Stimulated activated CD8-positive, alpha-beta memory T cell treated with anti-CD3 and anti-CD28 coated beads, Interleukin-4, amount 100 ng/mL, for 24 hours (primary cell): ENCODE measurements at places on chromosomes 2 and 18.

DNA sequence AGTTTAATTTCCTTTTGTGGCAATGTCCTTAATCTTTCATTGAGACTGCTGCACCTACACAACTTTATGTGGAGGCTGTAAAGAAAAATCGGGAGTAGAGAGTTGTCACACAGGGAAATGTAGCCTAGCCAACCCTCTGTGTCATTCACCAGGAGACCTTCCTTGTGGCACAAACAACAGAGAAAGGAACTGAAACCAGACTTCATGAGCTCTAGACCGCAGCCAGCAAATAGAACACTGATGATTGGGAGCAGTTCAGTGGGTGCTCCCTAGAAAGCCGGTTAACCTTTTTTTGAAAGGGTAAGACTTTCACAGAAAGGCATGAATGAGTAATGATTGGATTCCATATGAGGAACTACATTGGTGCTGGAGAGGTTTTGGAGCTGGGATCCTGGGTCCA is 1752.4 kb upstream of the CELF4 start:
- DNase-seq, result no peak

- DNase-seq, result no peak
Observed at GRCh38 chr2:157359628-157360027, 34.0 kb upstream of the ERMN start.

GRCh38 chr2:15242936-15243461 is 318.1 kb downstream of the NBAS start:
- DNase-seq, result no peak

DNA sequence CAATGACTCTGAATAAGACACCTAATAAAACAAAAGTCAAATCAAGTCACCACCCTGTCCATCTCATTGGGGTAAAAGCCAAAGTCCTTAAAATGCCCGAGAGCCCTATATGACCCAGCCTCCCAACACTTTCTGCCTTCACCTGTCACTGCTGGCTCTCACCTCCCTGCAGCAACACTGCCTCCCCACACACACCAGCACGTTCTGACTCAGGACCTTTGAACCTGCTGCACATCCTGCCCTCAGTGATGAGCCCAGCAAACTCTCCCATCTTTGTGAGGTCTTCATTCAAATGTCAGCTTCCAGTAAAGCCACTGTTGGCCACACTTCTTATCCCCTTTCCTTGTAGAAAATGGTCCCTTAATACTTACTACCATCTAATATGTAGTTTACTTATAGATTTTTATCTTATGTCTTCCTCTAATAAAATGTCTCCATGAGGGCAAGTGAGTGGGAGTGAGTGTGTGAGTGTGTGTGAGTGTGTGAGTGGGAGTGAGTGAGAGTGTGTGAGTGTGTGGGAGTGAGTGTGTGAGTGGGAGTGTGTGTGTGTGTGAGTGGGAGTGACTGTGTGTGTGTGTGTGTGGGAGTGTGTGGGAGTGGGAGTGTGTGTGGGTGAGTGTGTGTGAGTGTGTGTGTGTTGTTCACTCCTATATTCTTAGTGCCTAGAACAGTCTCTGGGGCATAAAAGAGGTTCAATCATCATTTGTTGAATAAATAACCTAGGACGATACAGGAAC is 504.7 kb downstream of the EIPR1 start:
- DNase-seq, result no peak

DNA sequence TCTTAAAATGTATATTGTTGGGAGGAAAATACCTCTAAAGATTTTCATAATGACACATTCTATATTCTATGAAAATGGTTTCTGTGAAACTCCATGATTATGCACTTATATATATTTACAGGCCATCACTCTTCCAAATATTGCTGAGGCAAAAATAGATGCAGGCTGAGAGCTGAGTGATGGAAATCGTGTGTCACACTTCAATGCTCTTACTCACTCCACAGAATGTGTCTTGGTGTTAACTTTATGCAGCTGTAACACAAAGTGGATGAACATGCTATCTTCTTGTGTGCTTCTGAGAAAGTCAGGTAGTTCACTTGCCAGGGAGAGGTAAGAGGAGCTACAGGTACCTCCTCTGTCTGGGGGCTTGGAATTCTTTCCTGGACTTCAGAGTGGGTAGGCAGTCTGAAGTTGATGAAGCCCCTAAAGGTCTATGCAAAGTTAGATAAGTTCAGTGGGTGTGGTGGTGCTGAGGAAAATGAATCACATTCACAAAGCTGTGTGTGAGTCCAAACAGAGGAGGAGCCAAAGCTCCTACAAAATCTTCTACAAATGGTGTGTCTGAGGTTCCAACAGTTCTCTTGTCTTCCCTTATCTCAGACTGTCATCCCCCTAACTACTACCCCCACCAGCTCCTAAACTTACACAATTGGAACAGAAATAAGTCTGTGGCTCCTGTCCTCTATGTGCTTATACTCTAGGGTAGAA is 74.2 kb upstream of the ST6GAL2 start:
- no peak for DNase-seq

DNA sequence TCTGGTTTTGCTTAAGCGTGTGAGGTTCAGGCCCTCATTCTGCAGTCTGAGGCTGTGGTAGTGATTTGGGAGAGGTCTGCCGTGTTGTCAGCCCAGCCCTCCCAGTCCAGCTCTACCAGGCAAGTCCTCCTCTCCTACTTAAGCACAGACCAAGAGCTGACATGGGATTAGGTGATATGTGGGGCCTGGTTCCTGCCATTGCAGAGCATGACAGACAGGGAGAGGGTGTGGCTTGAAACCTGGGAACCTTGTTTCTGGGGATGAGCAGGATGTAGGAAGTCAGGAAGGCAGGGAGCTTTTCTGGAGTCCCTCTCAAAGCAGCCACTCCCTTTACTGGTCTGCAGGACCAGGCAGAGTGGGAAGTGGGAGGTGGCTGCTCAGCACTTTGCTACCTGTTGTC is 38.6 kb downstream of the PTPRM start:
- no peak for DNase-seq

DNA sequence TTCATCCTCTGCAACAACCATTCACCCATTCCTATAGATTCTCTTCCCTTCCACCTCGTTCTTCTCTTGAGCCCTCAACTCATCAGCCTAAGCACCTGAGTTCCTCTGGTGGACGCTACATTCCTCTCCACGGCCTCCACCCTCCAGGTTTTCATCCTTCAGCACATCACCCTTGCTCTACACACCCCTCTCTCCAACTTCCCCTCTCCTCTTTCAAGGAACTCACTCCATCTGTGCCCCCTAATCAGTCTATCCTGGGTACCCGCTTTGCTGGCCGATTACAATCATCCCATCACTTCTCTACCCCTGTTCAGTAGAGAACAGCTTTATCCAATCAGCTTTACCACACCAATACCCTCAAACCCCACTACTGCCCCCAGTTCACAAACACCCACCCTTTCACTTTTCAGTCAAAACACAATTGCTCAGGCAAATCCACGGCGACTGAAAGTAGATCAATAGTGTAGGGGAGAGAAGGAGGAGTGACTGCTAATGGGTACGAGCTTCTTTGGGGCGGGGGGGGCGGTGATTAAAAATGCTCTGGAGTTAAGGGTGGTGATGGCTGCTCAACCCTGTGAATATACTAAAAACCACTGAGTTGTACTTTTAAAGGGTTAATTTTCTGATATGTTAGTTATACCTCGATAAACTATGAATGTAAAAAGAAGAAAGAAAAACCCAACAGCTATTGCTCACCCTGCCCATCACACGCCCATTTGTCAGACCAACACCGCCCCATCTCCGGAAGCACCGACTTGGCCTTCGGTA is 857 bp downstream of the DYM start:
- peak; percentile 12 for DNase-seq

DNA sequence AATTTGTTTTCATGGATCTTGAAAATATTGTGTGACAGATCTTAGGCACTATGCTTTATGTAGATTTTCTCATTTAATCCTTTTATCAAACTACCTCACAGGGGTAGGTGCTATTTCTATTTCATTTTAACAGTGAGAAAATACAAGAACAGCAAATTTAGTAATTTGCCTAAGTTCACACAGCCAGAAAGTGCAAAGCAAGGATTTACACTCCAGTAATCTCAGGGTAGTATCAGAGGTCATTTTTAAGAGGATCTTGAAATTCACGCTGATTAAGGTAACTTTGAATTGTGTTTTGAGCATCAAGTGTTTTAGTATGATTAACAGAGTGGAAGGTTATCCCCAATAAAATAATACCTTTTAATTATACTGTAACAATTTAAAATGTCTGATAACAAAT is 10.1 kb upstream of the KCNJ3 start:
- no peak for DNase-seq

- no peak for DNase-seq
Observed at GRCh38 chr2:54947646-54948045, 102.6 kb downstream of the RTN4 start.

- no peak for DNase-seq
Observed at GRCh38 chr2:235347691-235348090, 146.2 kb upstream of the AGAP1 start.

DNA sequence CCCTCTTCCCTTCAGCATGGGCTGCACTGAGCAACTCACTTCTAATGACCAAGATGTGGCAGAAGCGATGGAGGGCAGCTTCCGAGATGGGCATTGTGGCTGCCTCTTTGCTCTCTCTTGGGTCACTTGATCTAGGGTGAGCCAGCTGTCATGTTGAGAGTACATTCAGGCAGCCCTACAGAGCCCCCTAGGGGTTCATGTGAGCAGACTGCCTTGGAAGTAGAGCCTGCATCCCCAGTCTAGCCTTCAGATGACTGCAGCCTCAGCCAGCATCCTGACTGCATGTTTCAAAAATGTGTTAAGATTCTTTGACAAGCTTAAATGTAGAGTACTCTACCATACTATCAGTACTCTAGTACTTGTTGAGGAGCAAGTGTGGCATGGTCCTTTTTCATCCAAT is 143.9 kb downstream of the NCK2 start:
- DNase-seq, result no peak

DNA sequence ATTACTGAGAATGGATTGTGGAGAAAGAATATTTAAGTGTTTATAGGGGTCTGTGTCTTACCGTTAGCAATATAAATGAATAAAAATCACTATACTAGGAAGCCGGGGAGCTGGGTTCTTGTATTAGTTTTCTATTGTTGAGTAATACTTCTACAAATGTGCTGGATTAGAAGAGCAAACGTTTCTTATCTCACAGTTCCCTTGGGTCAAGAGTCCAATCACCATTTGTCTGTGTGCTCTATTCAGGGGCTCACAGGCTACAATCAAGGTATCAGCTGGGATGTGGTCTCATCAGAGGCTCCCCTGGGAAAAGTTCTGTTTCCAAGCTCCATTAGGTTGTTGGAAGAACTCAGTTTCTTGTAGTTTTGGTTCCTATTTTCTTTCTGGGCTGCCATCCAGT is 790.9 kb downstream of the CNTNAP5 start:
- no peak for DNase-seq

DNA sequence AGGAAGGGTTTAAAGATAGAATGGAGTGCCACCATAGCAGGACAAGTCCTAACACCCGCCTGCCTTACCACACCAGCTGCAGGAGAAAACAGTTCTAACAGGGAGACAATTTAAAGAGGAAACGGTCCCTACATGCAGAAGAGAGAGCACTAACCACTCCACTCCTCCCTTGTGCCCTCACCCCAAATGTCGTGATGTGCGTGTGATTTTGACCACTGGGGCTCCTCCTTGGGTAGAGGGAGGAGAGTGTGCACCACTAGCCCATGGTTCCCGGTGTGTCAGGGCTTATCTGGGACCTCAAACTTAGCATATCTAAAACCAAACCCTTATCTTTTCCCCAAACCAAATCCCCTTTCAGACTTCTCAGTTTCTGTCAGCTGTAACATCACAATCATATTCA is 105.5 kb upstream of the CCDC68 start:
- no peak for DNase-seq

DNA sequence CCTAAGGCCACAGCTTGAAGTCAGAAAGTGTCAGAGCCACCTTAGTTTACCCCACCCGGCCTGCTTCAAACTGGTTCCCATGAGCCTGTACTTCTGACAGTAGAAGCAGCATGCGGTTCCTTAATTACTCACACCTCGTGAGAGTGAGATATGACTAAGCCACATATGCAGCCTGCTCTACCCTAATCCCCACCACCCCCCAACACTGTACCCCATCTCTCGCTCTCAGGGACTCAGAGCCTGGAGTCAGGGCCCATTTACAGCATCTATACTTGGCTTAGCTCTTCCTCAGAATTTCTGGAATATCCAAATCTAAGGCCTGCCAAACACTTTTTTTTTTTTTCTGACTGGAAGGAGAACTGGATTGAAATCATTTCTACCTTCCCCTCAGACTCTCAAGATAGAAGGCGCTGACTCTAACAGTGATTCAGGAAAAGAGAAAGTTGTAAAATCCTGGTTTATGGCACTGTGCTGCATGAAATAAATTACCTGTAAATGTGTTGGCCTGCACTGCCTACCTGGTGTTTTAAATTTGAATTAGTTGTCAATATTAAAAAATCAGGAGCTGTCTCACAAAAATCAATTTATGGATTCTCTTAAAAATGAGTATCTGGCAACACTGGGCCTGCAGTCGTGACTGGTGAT is 360.0 kb downstream of the RND3 start:
- no peak for DNase-seq

DNA sequence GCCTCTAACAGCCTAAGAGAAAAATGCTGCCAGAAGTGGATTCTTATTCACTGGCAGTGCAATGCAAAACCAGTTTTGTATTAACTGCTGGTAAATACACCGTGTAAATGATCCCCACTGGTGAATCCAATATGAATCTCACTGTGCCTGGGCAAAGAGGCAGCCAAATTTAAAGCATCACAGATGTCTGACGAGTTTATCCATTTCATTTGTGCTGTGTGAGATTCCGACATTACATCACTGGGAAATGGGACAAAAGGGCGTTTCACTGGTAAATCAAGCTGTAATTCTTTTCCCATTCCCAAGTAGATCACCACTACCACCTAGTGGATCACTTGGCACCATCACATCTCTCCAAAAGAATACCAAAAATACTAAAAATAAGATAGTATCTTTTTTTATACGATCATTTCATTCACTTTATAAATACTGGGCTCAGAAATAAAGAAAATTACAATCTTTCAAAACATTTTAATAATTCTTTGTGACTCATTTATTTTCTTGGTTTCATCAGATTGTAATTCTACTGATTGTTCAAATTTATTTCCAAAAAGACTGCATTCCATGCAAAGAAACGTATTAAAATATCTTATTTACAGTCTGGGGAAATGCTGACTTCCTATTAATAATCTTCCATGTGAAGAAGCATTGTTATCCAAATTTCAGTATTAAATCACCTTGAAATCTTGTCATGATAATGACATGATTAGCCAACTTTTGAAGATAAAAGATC is 125.6 kb downstream of the GRB14 start:
- DNase-seq, result no peak

DNA sequence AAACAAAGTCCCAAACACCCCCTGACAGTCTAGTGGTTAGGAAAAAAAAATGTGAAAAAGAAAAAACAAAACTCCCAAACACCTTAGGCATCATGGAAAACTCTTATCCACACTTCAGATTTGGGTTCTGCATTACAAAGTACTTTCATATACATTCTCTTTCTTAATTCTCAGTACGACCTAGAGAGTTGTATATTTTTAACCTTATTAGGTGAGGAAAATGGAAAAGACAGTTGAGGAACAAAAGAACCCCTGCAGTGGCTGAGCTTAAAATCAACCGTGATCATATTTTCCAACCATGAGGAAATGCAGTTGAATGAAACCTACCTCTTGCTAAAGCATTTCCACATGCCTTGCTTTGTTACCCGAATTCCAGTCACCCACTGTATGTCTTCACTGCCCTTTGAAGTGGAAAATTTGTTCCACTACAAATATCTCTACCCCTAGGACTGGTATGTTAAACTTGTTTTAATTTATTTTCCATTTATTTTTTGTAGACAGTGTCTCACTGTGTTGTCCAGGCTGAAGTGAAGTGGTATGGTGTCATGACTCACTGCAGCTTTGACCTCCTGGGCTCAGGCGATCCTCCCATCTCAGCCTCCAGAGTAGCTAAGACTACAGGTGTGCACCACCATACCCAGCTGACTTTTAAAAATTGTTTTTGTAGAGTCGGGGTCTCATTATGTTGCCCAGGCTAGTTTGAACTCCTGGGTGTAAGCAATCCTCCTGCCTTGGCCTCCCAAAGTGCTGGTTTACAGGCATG is 56.9 kb upstream of the LPIN2 start:
- DNase-seq, result no peak
